ENCODE measurements at places on chromosomes 6 and 20. TPM values are rescaled to one million over a fixed set of nuclear protein-coding genes. Genes with fewer than 3 reads are reported as not detected.

The CALHM6 gene
- total RNA-seq = not detected

GRCh38 chr20:37417617-37418467 lies 71.9 kb downstream of the SRC start:
- no peak overlapping the region for H3K27ac ChIP-seq
- peaks cover 14% of the 10 kb centered on the region for H3K27me3 ChIP-seq
- H3K36me3 ChIP-seq = no peaks in the 10 kb centered on the region
- peak; percentile 43 for DNase-seq
- no peak overlapping the region for H3K4me3 ChIP-seq

- no peak overlapping the region for H3K4me3 ChIP-seq
- no peaks in the 10 kb centered on the region for H3K4me1 ChIP-seq
- no peak for DNase-seq
Observed at GRCh38 chr20:34743039-34743438, 38.9 kb downstream of the TP53INP2 start.

DNA sequence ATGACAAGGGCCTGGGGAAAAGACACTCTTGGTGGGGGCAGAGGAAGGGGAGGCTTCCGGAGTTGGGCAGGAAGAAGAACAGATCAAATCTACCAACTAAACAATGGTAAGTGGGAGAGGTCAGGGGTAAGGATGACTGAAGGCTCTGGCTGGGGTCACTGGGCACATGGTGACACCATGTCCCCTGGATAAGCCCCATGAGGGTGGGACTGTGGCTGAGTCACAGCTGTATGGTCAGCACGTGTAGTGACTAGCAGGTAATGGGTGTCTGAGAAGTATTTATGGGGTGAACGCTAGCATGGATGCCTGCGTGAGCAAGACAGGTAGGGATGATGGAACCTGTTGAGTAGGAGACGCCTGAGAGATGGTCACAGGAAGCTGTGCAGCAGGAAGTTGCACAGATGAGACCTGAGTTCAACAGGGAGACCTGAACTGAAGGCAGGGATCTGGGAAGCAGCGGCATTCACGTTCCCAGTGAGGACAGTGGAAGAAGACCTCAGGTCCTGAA lies 64.5 kb upstream of the SNX9 start:
- no peaks in the 10 kb centered on the region for H3K36me3 ChIP-seq
- peaks cover 7% of the 10 kb centered on the region for H3K4me1 ChIP-seq
- no peak overlapping the region for H3K27ac ChIP-seq
- DNase-seq = no peak
- no peak overlapping the region for H3K4me3 ChIP-seq

The MTFR2 gene
- total RNA-seq = 6.2 TPM

GRCh38 chr20:45523821-45524220 lies 8.4 kb upstream of the SPINT3 start:
- DNase-seq = no peak
- peaks cover 15% of the 10 kb centered on the region for H3K27me3 ChIP-seq
- H3K27ac ChIP-seq = no peak overlapping the region
- H3K4me1 ChIP-seq = no peaks in the 10 kb centered on the region
- H3K4me3 ChIP-seq = no peak overlapping the region

- no peak overlapping the region for H3K4me3 ChIP-seq
- no peak overlapping the region for H3K27ac ChIP-seq
- H3K36me3 ChIP-seq = no peaks in the 10 kb centered on the region
- DNase-seq = no peak
Observed at GRCh38 chr6:24537082-24537699, 42.4 kb downstream of the ALDH5A1 start.

The ZSCAN23 gene
- total RNA-seq = 20.4 TPM

The PRSS35 gene
- total RNA-seq = 4.5 TPM

DNA sequence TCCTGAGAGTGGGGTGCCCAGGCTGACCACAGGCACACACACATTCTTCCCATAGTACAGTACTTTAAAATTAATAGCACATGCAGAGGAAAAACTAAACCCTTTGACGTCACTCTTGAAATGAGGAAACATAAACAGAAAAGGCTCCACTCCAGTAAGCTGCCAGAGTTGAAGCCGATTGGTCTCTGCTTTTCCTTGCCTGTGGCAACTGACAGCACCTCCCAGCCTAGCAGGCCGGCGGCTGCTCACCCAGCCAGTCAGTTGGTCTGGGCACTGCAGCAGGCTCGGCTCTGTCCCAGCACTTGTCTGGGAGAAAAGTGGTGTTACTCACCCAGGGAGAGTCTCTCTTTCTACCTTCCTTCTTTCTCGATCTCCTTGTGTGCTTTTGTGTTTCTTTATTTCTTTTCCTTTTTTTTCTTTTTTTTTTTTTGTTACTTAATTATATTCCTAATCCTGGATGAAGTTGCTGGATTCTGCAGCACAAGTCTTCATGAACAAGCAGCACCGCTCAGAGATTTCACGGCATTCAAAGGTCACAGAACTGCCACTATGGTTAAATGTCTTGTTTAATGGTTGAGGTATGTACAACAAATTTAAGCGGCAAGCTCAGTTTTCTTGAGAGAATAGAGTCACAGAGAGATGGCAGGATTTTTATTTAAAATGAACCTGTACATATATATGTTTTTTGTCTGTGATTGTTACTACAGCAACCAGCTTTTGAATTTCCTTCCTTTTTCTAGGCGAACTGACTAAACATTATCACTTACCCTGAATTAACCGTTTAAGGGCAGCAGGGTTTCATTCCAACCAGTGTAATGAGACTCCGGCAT lies at the start of gene PDE7B:
TSS of gene PDE7B (plus strand) at position 260 of the 830 bp plus-strand sequence.
- H3K4me3 ChIP-seq = no peak within 1 kb of the TSS
- H3K27ac ChIP-seq = peak within 1 kb of the TSS; percentile 7
- no peaks in the 10 kb centered on the region for H3K27me3 ChIP-seq
- no peaks in the 10 kb centered on the region for H3K36me3 ChIP-seq

- H3K36me3 ChIP-seq = no peaks in the 10 kb centered on the region
- peak; percentile 63 for DNase-seq
- H3K4me3 ChIP-seq = peak overlapping the region; percentile 33
- peaks cover 20% of the 10 kb centered on the region for H3K27me3 ChIP-seq
- peaks cover 14% of the 10 kb centered on the region for H3K4me1 ChIP-seq
Observed at GRCh38 chr20:44326391-44327159, 10.3 kb upstream of the R3HDML start.

DNA sequence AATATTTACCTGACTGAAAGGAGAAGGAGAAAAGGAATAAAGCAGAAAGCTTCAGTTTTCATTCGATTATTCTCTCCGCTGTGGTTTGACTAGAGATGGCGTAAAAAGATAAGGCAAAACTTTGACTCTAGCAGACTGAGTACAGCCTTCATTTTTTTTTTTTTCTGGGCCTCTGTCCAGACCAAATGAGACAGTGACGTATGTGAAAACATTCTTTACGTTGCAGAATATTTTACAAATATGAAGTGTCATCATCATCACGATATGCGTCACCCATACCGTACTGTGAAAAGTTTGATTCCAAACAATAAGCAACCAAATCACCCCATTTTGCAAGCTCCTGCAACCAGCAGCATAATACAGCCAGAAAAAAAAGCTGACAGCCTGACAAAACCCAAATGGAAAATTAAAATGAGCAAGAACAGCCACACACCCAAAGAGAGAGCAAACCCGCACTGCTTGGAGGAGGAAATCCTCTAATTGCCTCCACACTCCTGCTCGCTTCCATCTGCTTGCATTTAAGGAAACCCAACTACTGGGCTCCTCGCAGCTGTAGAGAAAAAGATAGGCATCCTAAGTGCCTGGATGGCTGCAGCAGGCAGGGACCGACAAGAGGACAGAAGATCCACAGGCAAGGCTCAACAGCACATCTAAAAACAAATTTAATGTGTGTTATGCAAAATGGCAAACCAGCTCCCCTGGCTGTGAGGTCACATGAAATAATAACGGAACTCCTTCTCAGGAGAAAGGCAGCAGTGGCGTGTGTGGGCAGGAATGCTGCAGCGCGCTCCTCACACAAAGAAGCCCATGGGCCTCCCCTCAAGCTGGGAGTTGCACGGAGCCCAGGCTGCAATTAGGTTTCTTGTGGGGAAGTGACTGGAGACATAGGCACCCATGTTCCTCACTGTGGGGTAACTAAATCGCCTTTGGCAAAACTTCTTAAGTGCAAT lies 113.1 kb downstream of the FYN start:
- H3K27me3 ChIP-seq = no peaks in the 10 kb centered on the region
- no peak overlapping the region for H3K4me3 ChIP-seq
- peaks cover 36% of the 10 kb centered on the region for H3K4me1 ChIP-seq
- no peaks in the 10 kb centered on the region for H3K36me3 ChIP-seq
- DNase-seq = peak; percentile 45
- H3K27ac ChIP-seq = no peak overlapping the region

The RSPH9 gene
- total RNA-seq = 1.4 TPM

GRCh38 chr6:161748535-161749416 lies 474.9 kb upstream of the AGPAT4 start:
- peaks cover 23% of the 10 kb centered on the region for H3K4me1 ChIP-seq
- H3K4me3 ChIP-seq = no peak overlapping the region

DNA sequence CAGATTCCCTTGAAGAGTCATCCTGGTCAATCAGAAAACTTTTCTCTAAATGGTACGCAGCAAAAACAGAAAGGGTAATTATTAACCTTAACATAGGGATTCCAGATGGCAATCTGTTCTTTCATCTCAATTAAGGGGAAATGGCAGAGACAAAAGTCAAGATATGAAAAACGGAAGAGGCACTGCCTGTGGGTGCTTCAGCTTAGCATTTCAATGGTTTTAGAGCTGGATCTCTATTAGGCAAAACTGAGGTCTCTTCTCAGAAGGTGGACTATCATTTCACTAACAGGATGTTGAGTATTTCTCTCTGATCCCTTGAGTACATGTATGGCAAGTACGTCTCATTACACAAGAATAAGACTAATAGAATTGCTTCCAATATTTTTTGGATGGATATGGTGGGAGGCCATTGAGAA lies 296.9 kb downstream of the HIVEP2 start:
- H3K4me1 ChIP-seq = no peaks in the 10 kb centered on the region
- no peak overlapping the region for H3K27ac ChIP-seq
- no peaks in the 10 kb centered on the region for H3K27me3 ChIP-seq

- peak overlapping the region; percentile 80 for H3K4me3 ChIP-seq
- DNase-seq = peak; percentile 49
- H3K4me1 ChIP-seq = peaks cover 9% of the 10 kb centered on the region
- H3K36me3 ChIP-seq = peaks cover 7% of the 10 kb centered on the region
- H3K27ac ChIP-seq = peak overlapping the region; percentile 88
- H3K27me3 ChIP-seq = no peaks in the 10 kb centered on the region
Observed at GRCh38 chr6:13327691-13328075, 654 bp downstream of the TBC1D7 start.

- DNase-seq = no peak
- H3K4me1 ChIP-seq = no peaks in the 10 kb centered on the region
- no peak overlapping the region for H3K4me3 ChIP-seq
- H3K27me3 ChIP-seq = no peaks in the 10 kb centered on the region
- no peaks in the 10 kb centered on the region for H3K36me3 ChIP-seq
Observed at GRCh38 chr20:35893942-35894341, 60.4 kb downstream of the SCAND1 start.
